Stimulated activated CD4-positive, alpha-beta T cell treated with anti-CD3 and anti-CD28 coated beads, Interleukin-4, amount 100 ng/mL, for 1 hour (primary cell): ENCODE measurements at places on chromosomes 12 and 14.

GRCh38 chr12:18737819-18738218, at the start of the genes CAPZA3 and PLCZ1:
Gene CAPZA3 (plus strand): TSS chr12:18738119. CDS start chr12:18738269, 150 bp downstream.
Gene PLCZ1 (minus strand): TSS chr12:18738012. CDS start chr12:18737371, 641 bp downstream.
- no peak for DNase-seq

GRCh38 chr14:103232031-103232808, 101.8 kb upstream of the EIF5 start:
- DNase-seq, result no peak

DNA sequence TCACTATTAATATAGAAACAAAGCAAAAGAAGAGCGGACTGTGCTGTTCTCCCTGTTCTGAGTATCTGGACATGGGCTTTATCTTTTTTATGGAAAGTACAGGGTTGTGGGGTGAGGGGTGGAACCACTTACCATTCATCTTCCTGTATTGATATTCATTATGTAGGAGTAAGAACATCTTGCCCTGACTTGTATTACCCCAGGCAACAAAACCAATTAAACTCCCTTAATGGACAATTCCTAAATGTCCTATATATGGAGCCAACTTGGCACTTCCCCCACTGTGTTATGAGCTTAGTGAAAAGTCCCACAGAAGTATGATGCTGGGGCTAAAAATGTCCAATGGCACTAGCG, 139.9 kb upstream of the KRR1 start:
- DNase-seq, result no peak

DNA sequence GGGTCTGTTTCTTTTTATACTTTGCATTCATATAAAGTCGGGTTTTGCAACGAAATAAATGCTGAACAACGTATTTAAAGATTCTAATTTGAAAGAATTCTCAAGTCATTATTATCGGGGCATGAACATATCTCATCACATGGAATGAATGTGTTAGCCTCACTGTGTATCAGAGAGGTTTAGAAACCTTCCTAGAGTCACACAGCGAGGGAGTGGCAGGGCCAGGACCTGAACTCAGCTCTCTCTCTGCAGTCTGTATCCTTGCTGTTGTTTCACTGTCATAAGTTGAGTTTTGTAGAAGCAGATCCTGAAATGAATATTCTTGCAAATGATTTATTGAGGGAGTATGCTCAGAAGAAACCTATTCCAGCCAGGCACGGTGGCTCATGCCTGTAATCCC, 209.2 kb upstream of the NOS1 start:
- no peak for DNase-seq

DNA sequence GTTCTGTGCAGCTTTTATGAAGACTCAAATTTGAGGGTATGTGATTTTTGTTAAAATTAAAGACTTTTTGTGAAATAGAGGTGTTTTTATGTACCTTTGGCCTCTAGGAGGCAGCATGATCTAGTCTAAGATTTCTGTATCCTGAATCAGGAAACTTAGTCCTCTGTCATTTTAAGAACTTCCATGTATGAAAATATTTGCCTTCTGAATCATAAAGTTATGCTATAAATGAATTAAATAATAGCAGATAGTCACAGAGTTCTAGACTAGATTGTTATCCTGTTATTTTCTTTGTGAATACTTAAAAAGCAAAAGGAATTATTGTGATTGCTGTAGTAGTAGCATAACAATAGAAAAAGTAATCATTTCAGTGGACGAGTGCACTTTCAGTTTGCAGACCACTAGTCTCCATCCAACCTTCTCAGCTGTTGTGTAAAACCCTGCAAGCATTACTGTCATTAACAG, 56.3 kb downstream of the FGD4 start:
- DNase-seq, result no peak

- DNase-seq, result no peak
Measured at GRCh38 chr14:92026548-92027190, 13.2 kb downstream of the TRIP11 start.
